ENCODE measurements at places on chromosomes 2 and 18.

- DNase-seq = no peak
These were observed 536 bp downstream of the VPS54 start for GRCh38 chr2:64018701-64019082.

DNA sequence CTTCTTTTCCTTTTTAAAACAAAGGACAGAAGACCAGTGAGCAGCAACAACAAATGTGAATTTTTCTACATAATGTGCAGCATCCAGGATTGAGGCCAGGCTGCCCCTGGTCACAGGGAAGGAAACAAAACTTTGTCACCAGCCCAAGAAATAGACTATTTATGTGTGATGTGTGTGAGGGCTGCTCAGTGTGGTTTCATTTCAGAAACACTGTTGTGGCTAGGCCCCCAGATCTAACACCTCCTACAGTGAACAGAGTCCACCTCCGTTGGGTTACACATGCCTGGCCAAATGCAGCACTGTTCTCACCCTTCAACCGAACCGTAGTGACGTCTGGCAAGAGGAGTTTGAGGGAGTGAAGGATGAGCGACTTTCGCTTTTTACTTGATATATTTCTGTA lies 146.3 kb upstream of the RIOK3 start:
- DNase-seq = no peak

DNA sequence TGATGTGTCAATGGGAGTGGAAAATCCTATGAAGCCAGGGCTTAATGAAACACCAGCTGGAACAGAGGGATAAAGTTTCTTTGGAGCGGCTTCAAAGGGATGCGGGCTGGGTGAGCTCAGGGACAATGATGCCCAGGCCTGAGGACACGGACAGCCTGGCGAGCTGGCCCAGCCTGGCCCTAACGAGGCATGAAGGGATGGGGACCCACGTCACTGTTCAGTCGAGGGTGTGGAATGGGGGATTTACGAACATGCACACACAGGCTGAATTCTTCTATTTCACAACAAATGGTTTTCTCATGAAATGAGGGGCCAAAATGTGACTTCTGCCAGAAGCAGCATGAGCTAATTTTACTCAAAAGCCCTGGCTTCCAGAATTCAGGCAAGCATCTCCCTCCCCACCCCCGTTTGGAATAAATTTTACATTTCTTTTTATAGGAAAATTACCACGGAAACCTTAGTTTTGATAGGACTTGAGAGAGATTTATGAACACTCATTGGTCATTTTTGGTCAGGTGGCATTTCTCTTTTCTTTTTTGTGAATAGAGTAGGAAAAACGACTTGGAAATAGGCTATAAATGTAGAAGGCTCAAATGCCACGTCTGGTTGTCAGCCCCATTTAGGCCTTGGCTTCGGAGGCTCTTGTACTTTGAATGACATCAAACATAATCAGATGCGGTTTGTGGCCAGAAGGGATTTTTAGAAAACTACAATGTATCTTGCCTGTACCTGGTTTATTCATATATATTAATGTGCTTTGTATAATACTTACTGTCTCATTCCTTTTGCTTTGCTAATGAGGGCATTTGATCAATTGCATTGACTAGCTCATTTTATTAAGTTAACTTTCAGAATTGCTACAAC lies 893.8 kb upstream of the CELF4 start:
- DNase-seq = no peak

DNA sequence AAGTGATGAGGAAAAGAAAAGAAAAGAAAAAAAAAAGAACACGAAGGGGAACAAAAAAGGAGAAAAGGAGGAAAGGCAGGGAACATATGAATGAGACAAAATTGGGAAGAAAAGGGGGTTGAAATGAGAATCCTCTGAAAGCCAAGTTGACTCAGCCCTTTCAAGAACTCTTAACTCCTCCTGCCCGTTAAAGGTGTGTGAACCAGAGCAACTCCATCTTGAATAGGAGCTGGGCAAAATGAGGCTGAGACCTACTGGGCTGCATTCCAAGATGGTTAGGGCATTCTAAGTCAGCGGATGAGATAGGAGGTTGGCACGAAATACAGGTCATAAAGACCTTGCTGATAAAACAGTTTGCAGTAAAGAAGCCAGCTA lies 4.0 kb upstream of the POLE4 start:
- DNase-seq = no peak

DNA sequence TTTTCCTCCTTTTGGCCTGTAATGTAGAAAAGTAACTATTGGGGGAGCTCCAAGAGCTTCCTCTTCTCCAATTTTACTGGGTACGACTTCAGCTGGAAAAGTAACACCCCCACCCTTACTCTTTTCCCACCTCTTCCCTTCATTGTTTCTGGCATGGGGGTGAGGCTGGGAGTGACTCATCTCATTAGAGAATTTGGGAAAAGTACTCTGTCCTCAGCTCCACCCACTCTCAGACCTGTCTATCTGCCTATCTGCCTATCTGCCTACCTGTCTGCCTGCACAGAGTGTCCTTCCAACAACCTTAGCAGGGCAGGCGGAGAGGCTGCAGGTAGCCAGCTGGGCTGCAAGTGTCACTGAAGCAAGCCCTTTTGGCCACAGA lies 93.6 kb downstream of the EPHA4 start:
- no peak for DNase-seq

- no peak for DNase-seq
These were observed 767 bp downstream of the TPRKB start for GRCh38 chr2:73736378-73736777.

DNA sequence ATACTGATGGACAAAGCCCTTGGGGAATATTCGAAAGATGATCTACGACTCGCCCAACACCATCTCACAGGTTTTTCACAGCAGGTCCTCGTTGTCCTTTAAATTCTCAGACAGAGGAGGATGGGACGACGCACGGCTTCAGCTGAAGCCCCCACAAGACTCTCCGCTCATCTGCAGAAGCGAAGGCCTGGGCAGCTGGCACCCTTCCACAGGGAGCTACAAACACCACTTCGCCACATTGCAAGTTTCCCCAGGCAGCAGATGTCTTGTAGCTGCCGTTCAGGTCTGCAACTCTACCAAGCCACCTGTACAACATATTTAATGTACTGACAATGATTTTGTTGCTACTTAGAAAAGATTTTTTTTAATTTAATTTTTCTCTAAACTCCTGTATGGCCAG lies 642.9 kb downstream of the ZEB2 start:
- DNase-seq = no peak

GRCh38 chr18:36769611-36770314 lies 59.0 kb downstream of the TPGS2 start:
- DNase-seq = no peak

Data from SW 1271 (cell line).